ENCODE measurements at places on chromosomes 16 and 17.

DNA sequence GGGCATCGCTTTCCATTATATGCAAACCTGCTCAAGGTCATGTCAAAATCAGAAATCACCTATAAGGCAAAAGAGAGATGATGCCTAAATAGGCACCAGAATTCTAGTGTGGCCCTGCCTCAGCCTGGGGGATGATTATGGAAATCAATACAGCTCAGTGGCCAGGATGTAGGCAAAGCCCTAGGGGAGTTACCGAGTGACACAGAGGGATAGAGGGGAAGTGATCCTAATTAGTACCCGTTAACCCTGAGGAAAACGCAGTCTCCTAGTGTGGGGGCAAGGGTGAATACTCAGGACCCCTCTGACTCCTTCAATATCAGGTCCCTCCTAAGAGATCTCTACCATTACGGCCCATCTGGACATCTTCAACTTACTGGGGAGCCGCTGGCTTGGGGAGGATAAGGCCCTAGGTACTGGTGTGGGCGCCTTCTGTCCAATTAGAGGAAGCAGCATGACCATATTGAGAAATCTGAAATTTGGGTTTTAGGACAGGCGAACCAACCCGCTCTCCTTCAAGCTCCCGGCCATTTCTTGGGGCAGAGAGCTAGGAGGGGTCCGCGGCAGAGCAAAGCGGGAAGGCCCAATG lies 725 bp downstream of the NT5C3B start:
- no peak for DNase-seq

DNA sequence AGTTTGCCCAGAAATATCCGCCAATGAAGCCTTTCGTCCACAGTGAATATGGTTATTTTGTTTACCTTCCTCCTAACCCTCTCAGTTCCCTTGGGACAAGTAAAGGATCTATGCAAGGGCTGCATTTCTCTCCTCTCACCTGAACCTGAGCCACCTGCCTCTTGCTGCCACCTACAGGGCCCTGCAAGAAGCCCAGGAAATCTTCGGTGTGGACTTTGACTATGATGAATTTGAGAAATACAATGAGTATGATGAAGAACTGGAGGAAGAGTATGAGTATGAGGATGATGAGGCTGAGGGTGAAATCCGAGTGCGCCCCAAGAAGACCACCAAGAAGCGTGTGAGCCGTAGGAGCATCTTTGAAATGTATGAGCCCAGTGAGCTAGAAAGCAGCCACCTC lies 14.0 kb downstream of the SUPT6H start:
- DNase-seq = no peak

GRCh38 chr17:60653569-60653968 lies 24.1 kb upstream of the BCAS3 start:
- DNase-seq = no peak

DNA sequence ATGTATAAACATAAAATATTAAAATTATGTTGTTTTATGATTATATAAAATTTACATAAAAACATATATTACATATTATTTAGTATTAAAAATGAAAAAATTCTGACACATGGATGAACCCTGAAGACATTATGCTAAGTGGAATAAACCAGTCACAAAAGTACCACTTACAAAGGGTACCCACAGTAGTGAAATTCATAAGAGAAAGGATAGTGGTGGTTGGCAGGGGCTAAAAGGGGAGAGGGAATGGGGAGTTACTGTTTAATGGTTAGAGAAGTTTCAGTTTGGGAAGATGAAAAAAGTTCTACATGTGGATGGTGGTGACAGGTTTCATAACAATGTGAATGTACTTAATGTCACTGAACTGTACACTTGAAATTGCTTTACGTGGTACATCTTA lies 41.4 kb downstream of the FBXL20 start:
- no peak for DNase-seq

GRCh38 chr17:8225813-8226535 lies 15.6 kb upstream of the AURKB start:
- DNase-seq = peak; percentile 44

- DNase-seq = no peak
Observed at GRCh38 chr17:65261682-65262636, 124.8 kb downstream of the RGS9 start.
